ENCODE measurements at places on chromosomes 16 and 17.

DNA sequence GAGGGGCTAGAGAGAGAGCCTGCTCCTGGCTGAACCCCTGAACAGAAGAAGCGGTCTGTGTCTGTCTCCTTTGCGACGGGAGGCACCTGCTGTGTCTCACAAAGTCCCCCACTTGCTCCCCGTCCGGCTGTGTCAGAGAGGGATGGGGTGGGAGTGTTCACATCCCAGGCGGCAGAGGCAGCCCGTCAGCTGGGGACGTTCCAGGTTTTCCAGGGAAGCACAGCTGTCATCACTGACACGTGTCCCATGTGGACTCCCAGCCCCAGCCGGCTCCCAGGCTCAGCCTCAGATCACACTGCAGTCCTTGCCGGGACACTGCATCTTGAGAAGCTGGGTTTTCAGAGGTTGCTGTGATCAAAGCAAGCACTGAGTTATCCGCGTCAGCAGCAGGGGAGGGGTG, 1.6 kb downstream of the TELO2 start:
- no peak overlapping the region for H3K27ac ChIP-seq
- H3K4me1 ChIP-seq = peaks cover 15% of the 10 kb centered on the region
- no peak for DNase-seq
- no peaks in the 10 kb centered on the region for H3K27me3 ChIP-seq
- peaks cover 47% of the 10 kb centered on the region for H3K36me3 ChIP-seq

DNA sequence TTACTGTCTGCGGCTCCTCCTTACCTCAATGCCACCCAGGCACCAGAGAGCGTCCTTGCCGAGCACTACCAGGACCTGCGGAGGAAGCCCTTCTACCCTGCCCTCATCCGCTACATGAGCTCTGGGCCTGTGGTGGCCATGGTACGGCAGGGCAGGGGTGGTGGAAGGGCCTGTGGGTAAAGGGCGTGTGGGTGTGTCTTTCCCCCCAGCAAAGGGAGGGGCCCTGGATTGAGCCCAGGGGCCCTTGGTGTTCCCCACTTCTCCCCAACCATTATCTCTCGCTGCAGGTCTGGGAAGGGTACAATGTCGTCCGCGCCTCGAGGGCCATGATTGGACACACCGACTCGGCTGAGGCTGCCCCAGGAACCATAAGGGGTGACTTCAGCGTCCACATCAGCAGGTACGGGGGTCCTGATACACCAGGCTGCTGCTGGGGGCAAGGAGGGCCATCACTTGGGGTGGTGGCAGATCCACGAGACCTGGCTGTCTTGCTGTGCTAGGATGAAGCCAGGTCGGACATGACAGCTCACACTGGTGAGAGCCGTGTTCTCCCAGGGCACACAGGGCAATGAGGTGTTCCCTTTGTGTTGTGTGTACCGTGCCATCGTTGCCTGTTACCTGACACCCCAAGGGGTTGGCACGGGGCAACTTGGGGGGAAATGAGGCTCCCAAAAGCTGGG, 2.2 kb upstream of the DECR2 start:
- peaks cover 12% of the 10 kb centered on the region for H3K36me3 ChIP-seq
- H3K27ac ChIP-seq = no peak overlapping the region
- no peaks in the 10 kb centered on the region for H3K27me3 ChIP-seq
- no peak overlapping the region for H3K4me3 ChIP-seq
- peaks cover 38% of the 10 kb centered on the region for H3K4me1 ChIP-seq
- no peak for DNase-seq

DNA sequence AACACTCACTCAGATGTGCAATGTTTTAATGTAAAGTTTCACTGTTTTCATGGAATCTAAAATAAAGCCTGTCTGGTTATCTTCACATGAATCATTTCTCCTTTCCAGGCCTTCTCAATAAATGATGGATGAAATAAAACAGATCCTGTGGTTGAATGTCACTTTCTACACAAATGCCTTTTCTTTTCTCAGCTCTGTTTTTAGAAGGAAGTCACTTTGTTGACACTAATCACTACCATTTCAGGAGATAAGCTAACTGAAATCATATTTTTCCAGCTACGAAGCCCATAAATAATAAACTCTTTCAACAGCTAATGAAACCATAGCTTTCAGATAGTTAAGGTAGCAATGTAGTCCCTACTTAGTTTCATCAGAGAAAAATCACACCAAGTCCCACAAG, 17.9 kb downstream of the NME2 start:
- peaks cover 4% of the 10 kb centered on the region for H3K4me1 ChIP-seq
- peaks cover 71% of the 10 kb centered on the region for H3K36me3 ChIP-seq
- no peaks in the 10 kb centered on the region for H3K27me3 ChIP-seq
- no peak overlapping the region for H3K4me3 ChIP-seq

- no peak overlapping the region for H3K27ac ChIP-seq
- peaks cover 100% of the 10 kb centered on the region for H3K36me3 ChIP-seq
- no peak overlapping the region for H3K4me3 ChIP-seq
- H3K4me1 ChIP-seq = no peaks in the 10 kb centered on the region
- no peaks in the 10 kb centered on the region for H3K27me3 ChIP-seq
These were observed 25.1 kb downstream of the MARF1 start for GRCh38 chr16:15617901-15618300.

- DNase-seq = no peak
- H3K27me3 ChIP-seq = no peaks in the 10 kb centered on the region
- no peak overlapping the region for H3K27ac ChIP-seq
- no peak overlapping the region for H3K4me3 ChIP-seq
- peaks cover 36% of the 10 kb centered on the region for H3K4me1 ChIP-seq
These were observed 84.2 kb upstream of the LGALS9 start for GRCh38 chr17:27546624-27547300.

- no peaks in the 10 kb centered on the region for H3K27me3 ChIP-seq
- no peak overlapping the region for H3K27ac ChIP-seq
- H3K4me3 ChIP-seq = no peak overlapping the region
These were observed 441.2 kb downstream of the UTP18 start for GRCh38 chr17:51701501-51701900.

GRCh38 chr16:23185656-23186055, 3.1 kb downstream of the SCNN1G start:
- H3K4me1 ChIP-seq = peaks cover 13% of the 10 kb centered on the region
- peaks cover 6% of the 10 kb centered on the region for H3K36me3 ChIP-seq
- no peaks in the 10 kb centered on the region for H3K27me3 ChIP-seq
- DNase-seq = peak; percentile 39
- no peak overlapping the region for H3K27ac ChIP-seq

Measured in stomach (tissue), 19 donors.